ENCODE measurements at places on chromosomes 1 and 21.

DNA sequence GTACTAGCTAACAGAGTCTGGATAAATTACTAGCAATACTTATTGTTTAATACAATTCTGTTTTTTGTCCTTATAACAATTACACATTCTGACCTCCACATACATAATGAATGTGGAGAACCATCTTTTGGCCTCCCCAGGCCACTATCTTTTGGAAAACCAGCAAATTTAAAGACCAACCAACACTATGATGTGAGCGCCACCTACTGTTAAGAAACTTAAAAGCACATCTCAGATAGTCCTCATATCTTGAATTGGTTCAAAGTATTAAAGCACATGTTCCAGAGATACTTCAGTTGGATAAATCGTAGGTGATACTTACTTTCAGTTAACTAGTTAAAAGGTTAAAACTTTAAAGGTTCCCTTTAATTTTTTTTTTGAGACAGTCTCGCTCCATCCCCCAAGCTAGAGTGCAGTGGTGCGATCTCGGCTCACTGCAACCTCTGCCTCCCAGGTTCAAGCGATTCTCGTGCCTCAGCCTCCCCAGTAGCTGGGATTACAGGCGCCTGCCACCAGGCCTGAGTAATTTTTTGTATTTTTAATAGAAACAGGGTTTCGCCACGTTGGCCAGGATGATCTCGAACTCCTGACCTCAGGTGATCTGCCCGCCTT is 29.3 kb upstream of the USP1 start:
- DNase-seq = peak; percentile 89

DNA sequence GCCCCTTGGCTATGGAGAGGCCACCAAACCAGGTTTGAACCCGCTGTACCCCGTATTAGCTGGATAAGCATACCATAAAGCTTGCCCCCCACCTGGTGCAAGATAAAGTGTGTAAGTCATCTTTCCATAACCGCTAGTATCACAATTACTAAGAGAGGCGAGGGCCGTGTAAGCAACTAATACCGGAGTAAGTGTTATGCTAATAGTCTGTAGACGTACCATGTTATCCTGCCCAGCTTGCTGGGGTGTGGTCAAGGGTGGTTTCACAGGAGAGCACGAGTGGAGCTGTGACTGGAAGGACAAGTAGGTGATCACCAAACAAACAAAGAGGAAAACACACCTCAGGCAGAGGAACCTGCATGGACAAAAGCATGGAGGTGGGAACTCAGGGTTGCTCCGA is 3.6 kb upstream of the TNFRSF1B start:
- no peak for DNase-seq

GRCh38 chr1:159751031-159751430 is 29.7 kb upstream of the DUSP23 start:
- DNase-seq = no peak

DNA sequence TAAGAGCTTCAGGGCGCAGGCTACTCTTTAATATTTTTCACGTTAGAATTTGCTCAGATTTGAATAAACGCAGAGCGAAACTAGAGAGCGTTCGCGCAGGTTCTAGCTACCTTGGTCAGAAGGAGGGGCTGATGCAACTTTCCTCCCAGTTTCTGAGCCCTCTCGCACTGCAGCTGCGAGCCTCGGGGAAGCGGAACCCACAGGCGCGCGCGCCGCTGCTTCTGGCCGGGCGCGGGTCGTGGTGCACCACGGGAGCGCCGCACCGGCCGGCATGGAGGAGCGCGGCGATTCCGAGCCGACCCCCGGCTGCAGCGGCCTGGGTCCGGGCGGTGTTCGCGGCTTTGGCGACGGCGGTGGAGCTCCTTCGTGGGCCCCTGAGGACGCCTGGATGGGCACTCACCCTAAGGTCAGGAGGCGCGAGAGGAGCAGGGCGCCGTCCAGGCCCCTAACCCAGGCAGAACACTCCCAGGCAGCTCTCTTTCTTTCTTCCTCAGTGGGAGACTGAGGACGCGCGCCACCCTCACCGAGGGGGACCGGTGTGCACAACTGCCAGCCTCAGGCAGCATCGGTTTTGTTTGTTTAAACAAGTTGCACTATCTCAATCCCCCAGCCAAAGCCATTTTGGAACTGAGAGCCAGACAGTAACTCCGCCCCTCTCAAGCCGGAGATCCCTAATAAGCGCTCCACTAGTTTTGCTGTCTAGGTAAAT is at the start of gene TSEN15:
Gene TSEN15 (plus strand): TSS at position 246 of the 709 bp plus-strand sequence. CDS start 26 bp downstream, at position 272.
- DNase-seq = peak; percentile 54

DNA sequence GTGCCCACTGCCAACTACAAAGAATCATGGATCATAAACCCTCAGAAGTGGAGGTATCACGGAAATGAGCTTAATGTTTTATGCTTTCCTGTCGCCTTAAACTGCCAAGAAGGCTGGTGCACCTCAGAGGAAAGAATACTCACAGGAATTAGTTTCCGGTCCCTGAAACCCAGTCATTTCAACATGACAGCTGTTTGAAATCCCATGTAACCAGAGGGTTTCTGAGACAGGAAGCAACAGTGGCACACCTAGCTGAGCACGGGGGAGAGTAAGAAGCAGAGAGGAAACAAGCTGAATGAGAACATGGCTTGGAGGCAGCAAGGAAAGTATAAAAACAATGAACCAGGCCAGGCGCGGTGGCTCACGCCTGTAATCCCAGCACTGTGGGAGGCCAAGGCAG is 3.9 kb downstream of the JAK1 start:
- DNase-seq = no peak

GRCh38 chr1:154481053-154481452 is 21.0 kb upstream of the TDRD10 start:
- peak; percentile 99 for DNase-seq

GRCh38 chr1:11198257-11198656 is 9.1 kb downstream of the ANGPTL7 start:
- DNase-seq = no peak

DNA sequence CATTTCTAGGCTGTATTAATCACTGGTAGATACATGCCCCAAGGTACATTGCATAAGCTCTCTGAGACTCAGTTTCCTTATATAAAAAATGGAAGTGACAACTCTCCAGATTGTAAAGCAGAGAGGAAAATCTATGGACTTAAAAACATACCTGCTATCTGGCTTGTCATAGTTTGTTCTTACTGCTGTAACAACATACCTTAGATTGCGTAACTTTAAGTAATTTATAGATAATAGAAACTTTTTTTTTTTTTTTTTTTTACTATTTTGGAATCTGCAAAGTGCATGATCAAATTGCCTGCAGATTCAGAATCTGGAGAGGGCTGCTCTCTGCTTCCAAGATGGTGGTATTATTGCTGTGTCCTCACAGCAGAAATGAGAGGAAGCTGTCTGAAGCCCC is 827.7 kb upstream of the BRINP3 start:
- DNase-seq = no peak

- DNase-seq = no peak
Measured at GRCh38 chr1:54156986-54157385, 4.2 kb upstream of the CDCP2 start.

DNA sequence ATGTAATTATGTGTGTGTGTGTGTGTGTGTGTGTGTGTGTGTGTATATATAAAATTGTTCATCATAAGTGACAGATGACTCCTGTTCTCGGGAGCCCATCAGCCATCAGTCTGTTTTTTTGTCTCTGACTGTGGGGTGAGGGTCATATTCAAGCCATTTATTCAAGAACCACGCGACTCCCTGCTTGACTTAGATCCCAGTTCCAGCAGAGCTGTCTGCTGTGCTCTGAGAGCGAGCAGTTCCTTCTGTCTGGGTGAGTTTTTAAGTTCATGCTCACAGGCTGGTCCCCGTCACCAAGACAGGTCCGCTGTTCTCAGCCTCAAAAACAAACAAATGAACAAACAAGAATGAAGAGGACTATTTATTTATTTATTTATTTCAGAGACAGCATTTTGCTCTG is 18.3 kb upstream of the NPPB start:
- no peak for DNase-seq

DNA sequence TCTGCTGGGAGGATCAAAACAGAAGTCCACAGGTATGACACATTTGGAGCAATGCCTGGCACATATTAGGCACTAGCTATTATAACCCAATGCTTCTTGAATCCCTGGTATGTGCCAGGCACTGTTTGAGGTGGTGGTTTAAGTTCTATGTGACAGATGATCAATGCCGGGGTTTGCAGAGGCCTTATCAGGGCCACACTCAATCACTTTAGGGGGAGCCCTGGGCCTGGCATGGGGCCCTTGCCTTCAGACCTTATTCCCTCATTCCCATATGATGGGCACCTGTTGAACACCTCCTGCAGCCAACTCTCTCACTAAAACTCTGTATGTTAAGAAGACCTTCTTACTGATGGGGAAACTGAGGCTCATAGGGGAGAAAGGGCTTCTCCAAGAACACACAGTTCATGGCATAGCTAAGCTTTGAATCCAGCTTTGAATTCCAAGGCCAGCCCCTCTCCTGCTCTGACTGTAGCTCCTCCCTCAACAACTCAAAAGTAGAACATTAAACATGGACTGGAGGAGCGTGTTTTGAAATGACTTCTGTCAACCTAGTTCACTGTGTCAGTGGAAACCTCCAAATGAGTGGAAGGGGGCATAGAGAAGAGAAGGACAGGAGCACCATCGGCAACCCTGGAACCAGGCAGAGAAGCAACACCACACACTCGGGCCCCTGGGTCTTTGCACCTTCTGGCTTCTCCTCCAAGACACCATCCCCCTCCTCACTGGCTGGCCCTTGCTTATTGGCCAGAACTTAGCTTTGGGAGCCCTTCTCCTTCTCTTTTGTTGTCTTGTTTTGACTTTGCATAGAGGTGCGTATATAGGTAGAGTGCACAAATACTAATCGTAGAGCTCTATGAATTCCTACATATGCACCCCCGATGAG is 6.6 kb upstream of the IFFO2 start:
- DNase-seq = no peak

GRCh38 chr21:31604591-31605190 is 54.8 kb upstream of the SOD1 start:
- DNase-seq = peak; percentile 88

DNA sequence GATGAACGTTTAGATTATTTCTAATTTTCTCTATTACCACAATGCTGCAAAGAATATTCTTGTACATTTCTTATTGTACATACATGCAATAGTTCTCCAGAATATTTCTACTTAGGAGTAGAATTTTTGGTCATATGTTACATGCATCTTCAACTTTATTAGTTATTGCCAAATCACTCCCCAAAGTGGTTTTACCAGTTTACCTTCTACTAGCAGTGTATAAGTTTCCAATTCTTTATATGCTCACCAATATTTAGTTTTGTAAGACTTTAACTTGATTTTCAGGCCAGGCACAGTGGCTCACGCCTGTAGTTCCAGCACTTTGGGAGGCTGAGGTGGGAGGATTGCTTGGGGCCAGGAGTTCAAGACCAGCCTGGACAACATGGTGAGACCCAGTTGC is 55.4 kb downstream of the SNRPE start:
- DNase-seq = no peak

GRCh38 chr1:115555446-115555845 is 86.3 kb upstream of the VANGL1 start:
- DNase-seq = no peak

- DNase-seq = no peak
Measured at GRCh38 chr1:182359645-182360044, 31.9 kb downstream of the GLUL start.

- no peak for DNase-seq
Measured at GRCh38 chr1:234970401-234970730, 158.3 kb downstream of the TOMM20 start.

DNA sequence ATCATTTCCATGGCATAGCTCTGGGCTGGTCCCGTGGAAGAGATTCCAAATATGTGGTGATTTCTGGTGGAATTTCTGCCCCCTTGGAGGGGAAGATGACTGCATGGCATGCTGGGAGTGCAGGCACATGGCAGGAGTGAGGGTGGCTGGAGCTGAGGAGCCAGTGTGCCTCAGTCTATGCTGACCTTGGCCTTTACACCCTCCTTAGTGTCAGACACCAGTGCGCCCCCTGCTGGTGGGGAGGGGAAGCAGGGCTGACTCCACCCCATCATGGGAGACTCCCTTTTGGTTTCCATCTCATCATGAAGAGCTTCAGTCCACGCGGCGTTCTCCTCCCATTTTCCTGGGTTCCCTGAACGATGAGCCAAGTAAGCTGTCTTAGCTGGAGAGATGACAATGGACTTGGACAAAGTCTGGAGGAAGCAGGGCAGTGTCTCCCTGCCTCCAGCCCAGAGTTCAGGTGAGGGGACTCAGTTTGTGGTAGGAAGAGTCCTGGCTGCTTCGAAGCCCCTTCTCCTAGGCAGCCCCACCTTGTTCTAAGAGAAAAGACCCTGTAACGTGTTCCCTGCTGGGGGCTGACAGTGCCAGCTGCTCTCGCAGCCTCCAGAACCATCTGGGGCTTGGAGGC is 10.3 kb downstream of the ALX3 start:
- DNase-seq = peak; percentile 41

- DNase-seq = no peak
Measured at GRCh38 chr1:204513117-204513716, 3.0 kb upstream of the MDM4 start.

DNA sequence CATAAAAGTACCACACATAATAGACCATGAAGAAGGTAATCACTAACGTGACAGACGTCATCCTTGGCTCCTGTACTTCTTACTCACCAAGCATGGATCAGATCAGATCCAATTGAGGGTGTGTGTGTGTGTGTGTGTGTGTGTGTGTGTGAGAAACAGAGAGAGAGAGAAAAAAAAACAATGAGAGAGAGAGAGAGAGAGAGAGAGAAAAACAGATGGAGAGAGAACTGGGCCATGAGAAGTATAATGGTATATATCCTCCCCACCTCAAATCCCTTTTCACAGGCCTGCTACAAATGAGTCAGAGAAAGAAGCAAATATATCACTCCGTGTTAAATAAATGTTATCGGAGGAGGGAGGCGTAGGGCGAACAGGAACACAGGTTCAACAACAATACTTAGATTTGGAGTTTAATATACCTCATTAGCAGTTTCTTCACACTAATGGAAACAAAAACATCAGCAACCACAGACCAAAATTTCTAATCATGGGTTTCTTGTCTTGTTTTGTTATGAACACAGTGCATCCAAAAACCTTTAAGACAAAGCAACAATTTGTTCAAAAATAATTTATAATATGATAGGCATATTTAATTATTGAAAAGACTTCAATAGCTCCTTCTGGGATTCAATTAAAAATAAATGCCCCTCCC is 45.3 kb downstream of the TIAM1 start:
- DNase-seq = no peak

DNA sequence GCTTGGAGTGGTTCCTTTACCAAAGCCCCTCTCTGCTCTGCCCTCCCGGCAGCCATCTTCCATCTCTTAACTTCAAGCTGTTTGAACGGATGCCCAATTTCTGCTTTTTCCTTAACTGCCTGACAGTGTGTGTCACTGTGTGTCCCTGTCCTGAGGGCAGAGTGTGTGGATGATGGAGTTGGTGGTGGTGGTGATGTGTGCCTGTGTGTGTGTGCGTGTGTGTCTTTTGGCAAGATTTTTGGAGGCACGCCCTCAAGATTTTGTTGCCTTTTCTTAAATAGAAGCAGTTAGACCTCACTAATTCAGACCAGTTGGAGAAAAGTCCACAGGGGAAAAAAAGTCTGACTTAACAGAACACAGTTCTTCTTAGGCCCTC is 30.3 kb downstream of the SERTAD4 start:
- DNase-seq = no peak

GRCh38 chr1:5513846-5514526 is 478.2 kb downstream of the NPHP4 start:
- peak; percentile 2 for DNase-seq

- no peak for DNase-seq
Measured at GRCh38 chr1:165463978-165464377, 19.1 kb upstream of the RXRG start.
